Trophoblast cell (in vitro differentiated cells and primary cell): ENCODE measurements at places on chromosomes 3 and 15.

DNA sequence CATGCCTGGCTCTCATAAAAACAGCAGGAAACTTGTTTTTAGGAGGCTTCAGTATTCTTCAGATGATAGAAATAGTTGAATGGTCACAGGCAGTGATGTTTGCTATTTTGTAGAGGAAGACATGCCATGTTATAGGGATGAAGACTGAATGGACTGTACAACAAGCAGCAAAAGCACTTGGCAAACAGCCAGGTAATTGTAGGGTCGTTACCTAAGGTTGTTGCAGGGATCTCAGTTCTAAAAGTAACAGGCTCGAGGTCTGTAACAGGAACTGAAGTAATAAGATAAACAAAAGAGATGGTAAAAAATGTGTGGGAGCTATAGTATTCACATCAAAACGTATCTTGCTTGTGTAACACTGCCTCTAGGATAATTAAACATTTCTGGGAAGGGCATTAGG, 116.3 kb downstream of the TFG start:
- no peaks in the 10 kb centered on the region for H3K27me3 ChIP-seq
- no peak overlapping the region for H3K4me3 ChIP-seq
- H3K4me1 ChIP-seq, result no peaks in the 10 kb centered on the region
- no peak overlapping the region for H3K27ac ChIP-seq
- DNase-seq, result no peak
- no peaks in the 10 kb centered on the region for H3K36me3 ChIP-seq

DNA sequence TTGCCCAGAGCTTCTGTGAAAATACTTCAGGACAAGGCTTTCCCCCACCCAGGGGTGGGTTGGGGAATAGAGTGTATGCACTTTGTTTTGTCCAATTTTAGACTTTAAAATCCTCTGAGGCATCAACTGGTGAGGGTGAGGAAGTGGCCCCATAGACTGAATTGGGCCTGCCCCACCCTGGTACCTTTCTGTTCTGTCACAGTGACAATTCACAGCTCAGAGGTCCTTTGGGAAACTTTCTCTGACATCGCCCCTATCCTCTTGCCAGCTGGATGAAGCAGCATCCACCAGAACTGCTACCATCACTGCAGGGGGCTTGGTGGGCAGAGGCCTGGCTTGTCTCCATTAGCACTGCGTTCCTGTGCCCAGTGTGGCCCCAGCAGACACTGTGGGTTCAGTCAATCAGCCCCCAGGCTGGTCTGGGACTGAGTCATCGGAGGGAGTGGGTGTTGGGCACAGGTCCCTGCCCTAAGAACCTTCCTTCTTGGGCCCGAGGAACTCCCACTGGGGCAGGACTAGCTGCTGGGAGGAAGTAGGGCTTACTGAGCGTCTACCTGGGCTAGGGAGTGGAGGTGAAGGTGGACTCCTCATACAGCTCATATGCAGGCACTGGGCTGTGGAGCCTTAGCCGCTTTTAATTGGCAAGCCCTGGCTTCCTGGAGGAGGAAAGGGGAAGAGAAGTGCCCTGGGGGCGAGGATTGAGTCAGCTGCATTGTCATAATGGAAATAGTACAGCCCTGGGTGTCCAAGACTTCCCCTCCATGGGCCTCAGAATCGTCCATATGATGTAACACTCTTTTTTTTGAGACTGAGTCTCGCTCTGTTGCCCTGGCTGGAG, 1.5 kb upstream of the PPM1M start:
- H3K4me1 ChIP-seq, result peaks cover 29% of the 10 kb centered on the region
- no peaks in the 10 kb centered on the region for H3K27me3 ChIP-seq
- H3K36me3 ChIP-seq, result peaks cover 4% of the 10 kb centered on the region
- no peak overlapping the region for H3K27ac ChIP-seq
- no peak overlapping the region for H3K4me3 ChIP-seq

GRCh38 chr15:59941612-59942011, 62.5 kb upstream of the FOXB1 start:
- H3K4me3 ChIP-seq, result no peak overlapping the region
- no peak overlapping the region for H3K27ac ChIP-seq
- DNase-seq, result peak; percentile 16
- H3K4me1 ChIP-seq, result peaks cover 3% of the 10 kb centered on the region
- no peaks in the 10 kb centered on the region for H3K36me3 ChIP-seq
- H3K27me3 ChIP-seq, result no peaks in the 10 kb centered on the region

GRCh38 chr3:143644370-143645089, 203.7 kb downstream of the SLC9A9 start:
- peaks cover 3% of the 10 kb centered on the region for H3K4me1 ChIP-seq
- no peak overlapping the region for H3K27ac ChIP-seq
- H3K36me3 ChIP-seq, result no peaks in the 10 kb centered on the region
- H3K27me3 ChIP-seq, result no peaks in the 10 kb centered on the region
- DNase-seq, result peak; percentile 38

DNA sequence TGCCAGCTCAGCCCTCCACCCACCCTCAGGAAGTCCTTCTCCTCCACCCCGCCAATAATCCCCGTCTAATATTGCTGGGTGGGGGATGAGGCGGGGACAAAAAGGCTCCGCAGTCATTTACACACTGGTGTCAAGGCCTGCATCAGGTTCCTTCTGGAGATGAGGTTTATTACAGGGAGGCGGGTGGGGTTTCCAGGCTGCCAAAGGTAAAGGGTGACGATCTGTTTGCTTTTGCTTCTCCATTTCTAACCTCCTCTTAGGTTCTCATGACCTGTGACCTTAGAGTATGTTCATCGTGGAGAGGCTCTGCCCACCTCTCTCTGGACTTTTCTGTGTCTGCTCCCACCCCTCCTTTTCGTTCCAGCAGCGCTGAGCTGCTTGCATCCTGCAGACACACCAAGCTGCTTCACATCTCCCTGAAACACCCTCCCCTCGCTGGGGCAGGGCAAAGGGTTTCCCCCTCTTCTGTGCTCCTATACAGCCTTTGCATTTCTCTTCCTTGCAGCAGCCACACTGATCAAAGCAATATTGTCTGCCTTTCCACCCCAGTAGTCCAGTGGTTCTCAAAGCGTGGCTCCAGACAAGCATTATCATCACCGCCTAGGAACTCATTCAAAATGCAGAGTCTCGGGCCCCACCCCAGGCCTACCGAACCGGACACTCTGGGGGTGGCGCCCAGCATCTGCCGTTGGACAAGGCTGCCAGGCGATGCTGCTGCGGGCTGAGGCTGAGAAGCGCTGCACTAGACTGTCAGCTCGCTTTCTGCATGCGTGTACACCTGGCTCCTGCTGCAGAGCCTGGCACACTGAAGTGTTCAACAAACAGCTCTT, 26.6 kb downstream of the CA12 start:
- H3K4me1 ChIP-seq, result no peaks in the 10 kb centered on the region
- no peaks in the 10 kb centered on the region for H3K27me3 ChIP-seq
- H3K36me3 ChIP-seq, result no peaks in the 10 kb centered on the region
- no peak overlapping the region for H3K4me3 ChIP-seq
- no peak overlapping the region for H3K27ac ChIP-seq

- no peaks in the 10 kb centered on the region for H3K36me3 ChIP-seq
- no peaks in the 10 kb centered on the region for H3K27me3 ChIP-seq
- no peak overlapping the region for H3K4me3 ChIP-seq
- no peak overlapping the region for H3K27ac ChIP-seq
- no peaks in the 10 kb centered on the region for H3K4me1 ChIP-seq
Measured at GRCh38 chr3:73352841-73353645, 271.7 kb downstream of the PDZRN3 start.

GRCh38 chr3:175192536-175192935, 333.4 kb downstream of the NAALADL2 start:
- no peaks in the 10 kb centered on the region for H3K4me1 ChIP-seq
- H3K36me3 ChIP-seq, result no peaks in the 10 kb centered on the region
- no peaks in the 10 kb centered on the region for H3K27me3 ChIP-seq
- no peak for DNase-seq

DNA sequence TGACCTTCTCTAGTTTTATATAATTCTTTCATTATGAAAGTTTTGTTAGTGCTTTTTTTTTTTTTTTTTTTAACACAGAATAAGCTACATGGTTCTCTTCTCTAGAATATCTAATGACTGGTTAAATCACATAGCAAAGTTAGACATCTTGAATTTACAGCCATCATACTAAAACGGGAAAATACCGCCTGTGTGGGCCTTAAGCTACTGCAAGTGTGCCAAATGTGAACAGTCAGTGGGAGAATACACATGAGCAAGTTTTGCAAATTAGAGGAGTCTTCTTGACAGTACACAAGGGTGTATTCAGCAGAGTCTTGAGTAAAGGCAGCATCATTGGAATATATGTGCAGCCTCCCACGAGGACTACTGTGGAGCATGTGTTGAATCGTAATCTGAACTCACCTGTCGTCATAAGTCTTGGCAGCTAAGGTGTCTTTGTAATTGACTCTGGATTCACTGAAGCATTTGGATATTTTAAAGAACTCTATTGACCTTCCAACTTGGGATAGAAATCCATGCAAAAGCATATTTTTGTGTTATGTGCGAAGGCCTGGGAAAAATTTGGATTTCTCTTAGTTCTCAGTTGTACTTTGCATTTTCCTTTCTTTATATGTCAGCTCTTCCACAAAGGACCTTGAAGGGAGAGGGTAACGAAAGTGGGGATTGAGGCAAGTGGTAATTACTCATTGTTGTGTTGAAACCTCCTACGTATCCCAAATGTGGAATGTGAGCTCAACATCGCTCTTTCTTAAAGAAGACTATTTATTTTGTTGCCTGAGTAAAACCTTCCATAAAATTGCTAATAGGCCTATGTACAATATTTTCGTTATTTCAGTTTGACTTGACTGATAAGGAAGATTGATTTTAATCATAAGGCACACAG, 117.4 kb downstream of the ATG7 start:
- no peak for DNase-seq
- H3K27me3 ChIP-seq, result no peaks in the 10 kb centered on the region
- H3K27ac ChIP-seq, result no peak overlapping the region
- H3K4me1 ChIP-seq, result no peaks in the 10 kb centered on the region

DNA sequence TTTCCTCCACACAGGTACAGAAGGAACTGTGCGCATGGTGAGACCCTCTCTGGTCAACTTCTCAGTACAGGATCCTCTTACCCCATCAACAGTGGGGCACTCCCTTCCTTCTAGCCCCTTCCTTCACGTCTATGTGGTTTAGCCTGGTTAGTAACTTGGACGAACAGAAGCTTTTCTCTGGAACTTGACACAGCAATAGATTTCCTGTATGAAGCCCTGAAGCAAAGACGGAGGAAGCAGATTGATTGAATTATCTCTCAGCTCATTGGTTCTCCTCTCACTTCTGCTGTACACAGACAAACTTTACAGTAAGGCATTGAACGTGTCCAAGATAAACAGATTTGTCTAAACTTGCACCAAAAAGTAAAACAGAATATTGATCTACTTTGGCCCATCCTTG, at the start of gene CD200R1:
Gene CD200R1 (minus strand): TSS at position 210 of the 400 bp plus-strand sequence. CDS start 246 bp downstream, outside the sequence.
- no peaks in the 10 kb centered on the region for H3K27me3 ChIP-seq
- no peak within 1 kb of the TSS for H3K4me3 ChIP-seq
- no peaks in the 10 kb centered on the region for H3K4me1 ChIP-seq

- peak; percentile 59 for DNase-seq
- no peak overlapping the region for H3K27ac ChIP-seq
- H3K4me3 ChIP-seq, result no peak overlapping the region
- no peaks in the 10 kb centered on the region for H3K27me3 ChIP-seq
Measured at GRCh38 chr3:17431004-17431403, 311.4 kb downstream of the TBC1D5 start.
